ENCODE measurements at places on chromosomes 6 and 20. TPM values are rescaled to one million over a fixed set of nuclear protein-coding genes. Genes with fewer than 3 reads are reported as not detected.

IMPG1 gene
- polyA plus RNA-seq, result not detected

LKAAEAR1 gene
- polyA plus RNA-seq, result 0.12 TPM

MYB gene
- polyA plus RNA-seq, result 0.01 TPM

ITPR3 gene
- 7.8 TPM for polyA plus RNA-seq

DNA sequence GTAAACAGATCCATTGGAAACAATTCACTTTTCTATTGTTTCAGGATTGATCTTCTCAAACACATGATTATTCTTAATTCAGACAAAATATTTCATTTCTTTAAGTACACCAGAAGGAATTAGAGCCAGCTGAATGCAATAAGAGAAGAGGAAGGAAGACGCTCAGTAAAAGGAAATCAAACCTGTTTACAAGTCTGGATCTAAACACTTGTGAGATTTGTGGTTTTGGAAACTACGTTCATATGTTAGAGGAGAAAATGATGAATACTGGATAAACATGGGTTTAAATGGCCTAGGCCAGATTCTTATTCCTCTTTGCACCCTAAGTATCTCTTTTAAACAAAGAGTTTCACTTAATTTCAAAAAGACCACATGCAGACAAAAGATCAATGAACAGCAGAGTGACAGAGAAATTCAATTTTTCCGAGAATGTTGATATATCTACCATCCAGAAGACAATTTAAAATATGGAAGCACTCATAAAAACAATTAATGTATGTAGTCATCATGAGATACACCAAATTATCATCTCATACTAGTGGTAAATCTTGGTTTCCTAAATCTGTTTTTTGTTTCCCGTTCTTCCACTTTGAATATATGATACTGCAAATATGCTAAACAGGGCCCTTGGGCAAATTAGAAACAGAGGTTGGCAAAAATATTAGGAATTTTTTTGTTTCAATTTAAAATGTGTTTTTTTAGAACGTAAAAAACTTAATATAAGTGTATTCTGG is 703.5 kb upstream of the CITED2 start:
- H3K27ac ChIP-seq, result peak overlapping the region; percentile 71
- DNase-seq, result no peak
- no peaks in the 10 kb centered on the region for H3K27me3 ChIP-seq
- H3K4me3 ChIP-seq, result no peak overlapping the region
- H3K36me3 ChIP-seq, result no peaks in the 10 kb centered on the region

- H3K36me3 ChIP-seq, result no peaks in the 10 kb centered on the region
- DNase-seq, result no peak
- no peak overlapping the region for H3K27ac ChIP-seq
- peaks cover 2% of the 10 kb centered on the region for H3K4me1 ChIP-seq
- H3K27me3 ChIP-seq, result no peaks in the 10 kb centered on the region
Observed at GRCh38 chr6:3376064-3376463, 80.8 kb downstream of the SLC22A23 start.

DNA sequence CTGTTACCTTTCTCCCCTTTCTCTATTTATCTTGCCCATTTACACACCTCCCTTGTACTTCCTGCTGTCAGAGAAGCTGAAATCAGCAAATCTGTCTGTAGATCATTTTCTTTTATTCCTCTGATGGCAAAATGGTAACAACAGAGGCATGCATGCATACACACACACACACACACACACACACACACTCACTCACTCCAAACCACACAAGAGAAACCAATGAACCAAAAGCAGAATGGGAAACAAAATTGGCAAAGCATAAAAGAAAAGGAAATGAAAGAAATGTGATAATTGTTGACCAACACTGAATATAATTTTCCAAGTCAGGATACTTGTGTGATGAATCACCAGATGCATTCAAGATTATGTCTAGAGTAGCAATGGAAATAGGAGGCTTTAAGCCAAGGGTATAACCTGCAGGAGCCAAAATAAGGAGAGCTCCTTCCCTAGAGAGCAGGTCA is 172.4 kb downstream of the PLCB4 start:
- DNase-seq, result no peak
- no peaks in the 10 kb centered on the region for H3K36me3 ChIP-seq
- no peaks in the 10 kb centered on the region for H3K27me3 ChIP-seq
- H3K4me3 ChIP-seq, result no peak overlapping the region

DNA sequence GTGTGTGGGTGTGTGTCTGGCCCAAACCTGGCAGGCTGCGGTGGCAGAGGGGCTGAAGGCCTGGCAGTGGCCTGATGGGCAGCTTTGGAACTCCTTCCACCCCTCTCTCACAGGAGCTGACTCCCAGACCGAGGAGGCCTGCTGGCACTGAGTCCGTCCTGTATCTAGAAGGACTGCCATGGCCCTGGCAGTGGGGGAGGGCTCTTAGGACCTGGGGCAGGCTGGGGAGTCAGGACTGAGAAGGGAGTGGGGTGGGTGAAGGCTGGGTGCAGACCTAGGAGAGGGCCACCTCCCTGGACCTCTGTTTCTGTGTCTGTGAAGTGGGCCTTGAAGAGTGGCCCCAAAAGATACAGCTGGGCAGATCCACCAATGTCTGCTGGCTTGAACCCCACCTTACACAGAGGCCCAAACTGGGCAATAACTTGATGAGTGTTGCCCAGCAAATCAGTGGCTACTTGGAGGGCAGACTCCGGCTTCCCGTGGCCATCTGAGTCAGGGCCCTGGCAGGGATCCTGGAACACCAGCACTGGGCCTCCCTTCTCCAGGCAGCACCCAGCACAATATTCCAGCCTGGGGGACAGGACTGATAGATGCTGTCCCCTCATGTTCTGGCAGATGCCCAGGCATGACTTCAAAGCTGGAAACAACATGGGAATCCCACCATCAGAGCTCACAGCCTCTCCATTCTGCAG is 46.7 kb upstream of the BLCAP start:
- no peaks in the 10 kb centered on the region for H3K36me3 ChIP-seq
- H3K4me3 ChIP-seq, result no peak overlapping the region
- peaks cover 39% of the 10 kb centered on the region for H3K27me3 ChIP-seq
- H3K4me1 ChIP-seq, result no peaks in the 10 kb centered on the region
- no peak for DNase-seq

DNA sequence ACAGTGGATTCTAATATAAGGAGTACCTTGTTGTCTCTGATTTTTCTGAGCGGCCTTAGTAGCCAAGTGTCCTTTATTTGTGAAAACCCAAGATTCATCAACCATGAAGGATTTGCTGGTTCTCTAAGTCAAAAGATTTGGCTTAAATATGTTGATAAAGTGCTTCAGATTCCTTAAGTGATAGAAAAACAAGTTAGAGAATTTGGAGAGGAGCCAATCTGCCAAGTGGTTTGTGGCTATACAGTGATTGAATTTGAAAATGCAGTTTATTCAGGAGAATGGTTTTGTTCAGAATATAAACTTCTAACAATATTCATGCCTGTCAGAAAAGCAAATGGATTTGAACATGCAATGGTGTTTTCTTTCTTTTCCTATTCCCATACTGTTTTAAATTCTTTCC is 54.8 kb downstream of the CAP2 start:
- no peak overlapping the region for H3K4me3 ChIP-seq
- no peak overlapping the region for H3K27ac ChIP-seq

DNA sequence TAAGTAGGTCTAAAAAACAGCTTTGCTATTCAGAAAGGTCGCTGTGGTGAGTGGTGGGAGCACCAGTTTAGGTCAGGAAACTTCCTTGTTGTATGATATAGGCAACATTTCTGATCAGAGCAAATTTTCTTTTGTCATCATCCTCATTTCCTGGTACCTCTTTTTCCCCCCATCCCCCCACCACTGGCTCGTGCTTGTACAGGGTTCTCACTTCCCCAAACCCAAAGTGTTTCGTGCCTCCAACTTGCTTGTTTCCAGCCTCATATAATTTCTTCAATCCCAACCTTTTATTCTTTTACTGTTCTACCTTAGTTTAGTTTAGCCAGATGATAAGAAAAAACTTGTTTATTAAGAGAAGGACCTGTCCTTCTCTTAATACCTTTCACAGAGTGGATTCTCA is 209.4 kb upstream of the JAG1 start:
- no peaks in the 10 kb centered on the region for H3K36me3 ChIP-seq
- H3K27ac ChIP-seq, result no peak overlapping the region
- no peaks in the 10 kb centered on the region for H3K4me1 ChIP-seq
- no peaks in the 10 kb centered on the region for H3K27me3 ChIP-seq
- no peak overlapping the region for H3K4me3 ChIP-seq

- H3K4me1 ChIP-seq, result peaks cover 29% of the 10 kb centered on the region
- H3K36me3 ChIP-seq, result no peaks in the 10 kb centered on the region
- peak; percentile 67 for DNase-seq
- H3K27ac ChIP-seq, result peak within 1 kb of the TSS; percentile 86
- H3K27me3 ChIP-seq, result no peaks in the 10 kb centered on the region
- peak within 1 kb of the TSS; percentile 69 for H3K4me3 ChIP-seq
Observed at GRCh38 chr6:5084781-5085647, at the start of gene PPP1R3G. TSS of gene PPP1R3G (plus strand) at chr6:5085341. CDS start at chr6:5085486, 145 bp downstream.

DNA sequence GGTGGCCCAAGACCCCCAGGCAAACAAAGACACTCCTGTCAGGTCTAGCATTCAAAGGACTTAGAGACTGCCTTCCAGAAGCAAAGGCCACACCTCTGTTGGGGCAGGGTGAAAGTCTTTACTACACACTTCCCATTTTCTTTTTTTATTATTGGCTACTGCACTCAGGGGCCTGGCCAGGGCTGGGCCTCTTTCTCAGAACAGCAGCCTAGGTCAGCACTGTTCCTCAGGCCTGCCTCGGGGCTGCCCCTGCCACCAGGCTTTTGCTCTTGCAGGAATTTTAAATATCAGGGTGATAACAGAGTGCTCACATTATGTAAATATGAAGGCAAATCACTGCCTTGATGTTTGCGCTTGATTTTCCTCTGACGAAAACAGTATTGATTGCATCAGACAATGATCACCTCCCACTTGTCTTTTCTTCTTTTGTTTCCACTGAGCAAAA is 18.5 kb downstream of the GSTA4 start:
- no peaks in the 10 kb centered on the region for H3K36me3 ChIP-seq
- no peak for DNase-seq
- no peak overlapping the region for H3K27ac ChIP-seq
- H3K4me1 ChIP-seq, result no peaks in the 10 kb centered on the region

- H3K27ac ChIP-seq, result peak overlapping the region; percentile 15
- H3K36me3 ChIP-seq, result no peaks in the 10 kb centered on the region
- H3K4me3 ChIP-seq, result no peak overlapping the region
- DNase-seq, result no peak
- H3K4me1 ChIP-seq, result peaks cover 22% of the 10 kb centered on the region
Observed at GRCh38 chr6:165766457-165766856, 103.4 kb upstream of the PDE10A start.

DNA sequence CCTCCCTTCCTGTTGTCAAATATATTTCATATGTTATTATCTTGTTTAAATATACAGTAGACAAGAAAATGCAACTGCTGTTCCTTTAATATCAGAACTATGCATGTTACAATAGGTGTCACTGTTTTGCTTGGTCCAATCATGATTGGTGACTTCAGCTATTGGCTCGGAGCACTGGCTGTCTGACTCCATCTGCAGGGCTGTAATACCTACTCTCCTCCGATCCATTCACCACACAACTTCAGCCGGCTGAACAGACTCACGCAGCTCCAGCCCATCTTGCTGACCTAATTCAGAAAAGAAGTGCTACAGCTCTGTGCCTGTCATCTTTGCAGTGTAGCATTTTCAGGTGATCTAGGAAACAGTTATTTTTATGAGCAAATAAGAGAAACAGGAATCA is at the start of gene BTBD3:
Gene BTBD3, plus strand, starts transcription at position 231 of the 400 bp plus-strand sequence. CDS start 383 bp downstream, outside the sequence.
- H3K27ac ChIP-seq, result peak within 1 kb of the TSS; percentile 88
- peaks cover 88% of the 10 kb centered on the region for H3K4me1 ChIP-seq
- H3K4me3 ChIP-seq, result peak within 1 kb of the TSS; percentile 4
- peak; percentile 37 for DNase-seq
- H3K27me3 ChIP-seq, result no peaks in the 10 kb centered on the region
- H3K36me3 ChIP-seq, result peaks cover 17% of the 10 kb centered on the region

- H3K27me3 ChIP-seq, result no peaks in the 10 kb centered on the region
- no peak for DNase-seq
- no peak overlapping the region for H3K4me3 ChIP-seq
- no peaks in the 10 kb centered on the region for H3K36me3 ChIP-seq
- no peak overlapping the region for H3K27ac ChIP-seq
Observed at GRCh38 chr20:41044409-41045062, 15.9 kb downstream of the TOP1 start.

- H3K27me3 ChIP-seq, result no peaks in the 10 kb centered on the region
- DNase-seq, result no peak
- H3K27ac ChIP-seq, result no peak overlapping the region
- H3K4me3 ChIP-seq, result no peak overlapping the region
- H3K4me1 ChIP-seq, result peaks cover 53% of the 10 kb centered on the region
Observed at GRCh38 chr6:7257521-7258230, 55.3 kb downstream of the SSR1 start.

DNA sequence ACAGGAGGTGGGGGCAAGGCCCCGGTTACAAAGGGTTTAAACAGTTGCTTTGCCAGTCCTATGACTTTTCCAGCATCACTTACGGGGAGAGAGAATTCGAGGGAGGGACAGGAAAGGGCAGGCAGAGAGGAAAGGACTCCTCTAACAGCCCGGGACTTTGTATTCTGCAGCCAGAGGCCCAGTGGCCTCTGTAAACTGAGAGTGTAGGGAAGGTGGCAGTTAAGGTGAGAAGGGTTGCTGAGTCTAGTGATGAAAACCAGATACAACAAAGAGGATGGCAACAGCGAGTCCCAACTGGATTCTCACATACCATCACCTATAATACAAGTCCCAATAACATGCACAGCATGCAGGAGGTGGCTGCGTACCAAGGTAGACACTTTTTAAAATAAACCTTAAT is 13.5 kb downstream of the PLAGL2 start:
- H3K27me3 ChIP-seq, result no peaks in the 10 kb centered on the region
- no peak for DNase-seq
- H3K36me3 ChIP-seq, result peaks cover 3% of the 10 kb centered on the region

GRCh38 chr6:31186052-31186734 is 15.7 kb upstream of the POU5F1 start:
- peak overlapping the region; percentile 39 for H3K4me3 ChIP-seq
- no peaks in the 10 kb centered on the region for H3K4me1 ChIP-seq
- no peaks in the 10 kb centered on the region for H3K27me3 ChIP-seq
- peak; percentile 83 for DNase-seq
- peak overlapping the region; percentile 89 for H3K27ac ChIP-seq

- H3K27ac ChIP-seq, result no peak overlapping the region
- DNase-seq, result no peak
- no peaks in the 10 kb centered on the region for H3K4me1 ChIP-seq
- H3K36me3 ChIP-seq, result peaks cover 6% of the 10 kb centered on the region
Observed at GRCh38 chr20:3109350-3110302, 25.1 kb upstream of the AVP start.

GRCh38 chr20:19890445-19891051 is 126.6 kb upstream of the NAA20 start:
- H3K36me3 ChIP-seq, result peaks cover 44% of the 10 kb centered on the region
- H3K4me1 ChIP-seq, result peaks cover 92% of the 10 kb centered on the region
